ENCODE measurements at places on chromosomes 4 and X.

- DNase-seq: no peak
These were observed 1344.3 kb upstream of the ADGRL3 start for GRCh38 chr4:59855630-59856352.

DNA sequence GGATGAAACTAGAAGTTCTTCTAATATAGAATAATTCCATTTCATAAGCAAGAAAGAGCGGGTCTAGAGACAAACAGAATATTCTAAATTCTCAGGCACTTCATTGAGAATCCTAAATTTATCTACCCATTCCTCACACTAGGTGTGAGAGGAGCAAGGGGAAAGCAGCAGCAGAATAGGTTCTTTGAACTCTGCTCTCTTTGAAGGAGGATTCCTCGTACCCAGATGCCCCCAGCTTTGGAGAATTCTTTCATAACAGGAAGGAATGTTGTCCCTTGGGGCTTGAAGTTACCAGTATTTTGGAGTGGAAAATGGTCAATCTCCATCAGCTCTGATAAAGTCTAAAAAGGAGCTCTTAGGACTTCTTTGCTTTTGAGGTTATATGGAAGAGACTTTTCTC lies 59.7 kb upstream of the RASGEF1B start:
- no peak for DNase-seq

- DNase-seq: no peak
These were observed 180.6 kb downstream of the RNF150 start for GRCh38 chr4:140952717-140953116.

DNA sequence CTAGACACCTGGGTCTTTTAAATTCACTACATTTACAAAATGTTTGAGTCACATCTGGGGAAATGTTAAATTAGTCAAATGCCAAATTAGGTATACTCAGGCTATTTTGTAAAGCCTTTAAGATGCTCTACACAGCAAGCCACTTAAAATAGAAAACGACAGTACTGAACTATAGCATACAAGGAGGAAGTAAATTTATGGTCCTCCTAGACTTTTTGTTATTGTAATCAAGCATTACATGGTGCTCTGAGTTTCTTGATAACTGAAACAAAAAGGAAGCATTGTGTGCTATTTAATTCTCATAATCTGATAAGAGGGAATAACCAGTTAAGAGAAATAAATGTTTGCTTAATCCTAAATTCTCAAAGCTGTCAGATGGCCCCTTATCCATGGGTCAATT lies 46.2 kb downstream of the SLC9A7 start:
- DNase-seq: no peak

- DNase-seq: no peak
These were observed 30.8 kb downstream of the NR0B1 start for GRCh38 chrX:30278365-30278764.

GRCh38 chrX:141320801-141321200 lies 78.5 kb upstream of the SPANXC start:
- DNase-seq: no peak

GRCh38 chr4:74158466-74159142 lies 686 bp downstream of the MTHFD2L start:
- no peak for DNase-seq

- no peak for DNase-seq
These were observed 6.7 kb downstream of the SLC7A11 start for GRCh38 chr4:138235419-138235952.

DNA sequence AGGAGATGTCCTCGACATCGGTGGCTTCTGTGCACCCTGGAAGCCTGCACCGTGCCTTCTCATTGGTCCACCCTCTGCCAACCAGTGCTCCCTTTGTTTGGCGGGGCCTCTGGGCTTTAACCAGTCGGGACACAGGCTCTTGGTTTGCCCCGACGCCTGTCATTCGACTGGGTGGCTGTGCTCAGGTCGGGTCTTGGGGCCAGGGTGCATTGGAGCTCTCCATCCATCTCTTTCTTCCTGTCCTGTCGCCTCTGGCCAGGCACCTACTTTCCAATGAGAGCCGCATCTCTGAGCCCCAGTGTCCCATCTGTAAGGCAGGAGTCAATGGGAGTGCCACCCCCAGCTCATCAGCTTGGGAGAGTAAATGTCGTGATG lies 37.2 kb upstream of the NHSL2 start:
- no peak for DNase-seq

- DNase-seq: no peak
These were observed 30.8 kb downstream of the NBDY start for GRCh38 chrX:56759736-56760409.

DNA sequence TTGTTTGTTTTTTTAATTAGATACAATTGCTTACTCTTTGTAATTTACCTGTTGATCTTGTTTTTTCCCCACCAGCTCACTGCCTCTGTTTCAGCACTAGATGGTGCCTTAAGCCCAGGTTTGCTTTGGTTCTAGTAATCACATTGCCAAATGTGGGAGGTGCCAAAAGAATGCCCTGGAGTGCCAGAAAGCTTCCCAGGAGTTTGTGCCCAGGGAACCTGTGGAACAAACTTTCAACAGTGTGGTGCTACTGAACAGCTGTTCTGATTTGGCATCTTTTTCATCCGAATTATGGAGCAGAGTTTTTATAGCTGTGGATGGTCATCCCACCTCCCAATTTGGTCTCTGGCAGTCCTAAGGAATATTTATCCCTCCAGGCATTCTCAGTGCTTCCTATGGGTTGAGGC lies 1000.7 kb downstream of the STIM2 start:
- peak; percentile 37 for DNase-seq

DNA sequence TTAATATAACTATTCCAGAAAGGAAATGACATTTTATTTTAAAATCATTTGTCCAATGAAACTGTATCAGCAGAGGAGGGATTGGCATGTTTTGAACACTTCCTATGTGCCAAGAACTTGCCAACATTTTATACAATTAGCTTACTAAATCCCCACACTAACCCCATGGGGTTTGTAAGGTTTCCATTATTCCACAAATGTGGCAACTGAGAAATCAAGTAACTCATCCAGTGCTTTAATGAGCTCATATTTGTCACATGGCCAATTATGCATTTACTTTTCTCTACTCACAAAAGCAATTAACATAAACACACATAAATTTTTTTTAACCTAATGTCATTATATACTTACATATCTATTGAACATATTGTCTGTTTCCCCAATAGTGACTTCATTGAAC lies 37.3 kb downstream of the MANBA start:
- DNase-seq: no peak

DNA sequence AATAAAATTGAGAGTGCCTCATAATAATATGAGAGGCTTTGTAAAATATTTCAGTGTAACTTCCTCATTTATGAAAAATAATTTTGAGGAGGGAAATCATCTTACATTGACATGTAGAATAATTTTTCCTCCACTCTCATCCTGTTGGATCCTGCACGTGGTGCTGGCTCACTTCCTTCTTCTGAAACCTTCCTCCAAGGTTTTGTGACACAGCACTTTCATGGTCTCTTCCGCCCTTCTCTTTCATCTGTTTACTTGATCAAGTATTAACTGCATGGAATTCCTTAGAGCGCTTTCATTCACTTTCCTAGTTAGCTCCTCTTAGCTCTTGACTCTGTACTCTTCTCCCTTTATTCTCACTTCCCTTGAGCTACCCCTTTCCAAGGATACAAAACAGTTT lies 246.5 kb downstream of the RAPGEF2 start:
- DNase-seq: no peak

GRCh38 chr4:80069837-80070731 lies 2.9 kb downstream of the ANTXR2 start:
- no peak for DNase-seq

GRCh38 chr4:151540728-151541388 lies 131.9 kb downstream of the FHIP1A start:
- no peak for DNase-seq
